Activated T-helper 1 cell treated with Interleukin-2 at 50 U/mL for 16 hours (primary cell): ENCODE measurements at places on chromosomes 3 and 15.

DNA sequence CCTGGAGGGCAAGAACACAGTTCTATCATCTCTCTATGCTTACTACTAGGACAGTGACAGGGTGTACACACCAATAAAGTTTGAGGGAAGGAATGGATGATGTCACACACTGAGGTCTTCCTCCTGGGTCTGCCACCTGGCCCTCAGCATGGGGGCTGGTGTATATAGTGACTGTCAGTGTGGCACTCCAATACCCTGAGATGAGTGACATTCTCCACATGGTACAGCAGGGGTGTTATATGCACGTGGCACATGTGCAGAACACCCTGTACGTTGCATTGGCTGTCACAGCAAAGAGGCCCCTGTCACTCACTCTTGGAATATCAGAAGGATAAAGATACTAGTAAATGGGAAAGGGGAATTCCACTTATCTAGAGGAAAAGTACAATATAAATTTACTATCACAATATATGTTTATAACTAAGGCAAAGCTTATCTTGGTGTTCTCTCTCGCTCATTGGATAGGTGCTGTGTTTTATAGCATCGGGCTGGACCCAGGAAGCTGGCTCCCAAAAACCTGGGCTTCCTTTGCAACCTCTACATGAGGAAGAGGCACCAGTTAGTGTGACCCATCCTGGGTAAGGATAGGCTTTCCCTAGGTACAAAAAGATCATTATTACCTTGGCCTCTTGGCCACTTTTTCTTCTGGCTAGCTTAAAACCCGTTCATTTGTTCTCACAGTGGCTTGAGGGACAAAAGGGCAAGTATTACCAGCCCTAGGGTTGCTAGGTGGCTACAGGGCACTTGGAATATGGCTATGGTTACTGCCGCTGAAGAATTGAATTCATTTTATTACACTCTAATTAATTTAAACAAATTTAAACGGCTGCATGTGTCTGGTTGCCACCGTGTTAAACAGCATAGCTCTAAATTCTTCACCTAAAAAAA lies 54.8 kb upstream of the HES1 start:
- no peak for DNase-seq

DNA sequence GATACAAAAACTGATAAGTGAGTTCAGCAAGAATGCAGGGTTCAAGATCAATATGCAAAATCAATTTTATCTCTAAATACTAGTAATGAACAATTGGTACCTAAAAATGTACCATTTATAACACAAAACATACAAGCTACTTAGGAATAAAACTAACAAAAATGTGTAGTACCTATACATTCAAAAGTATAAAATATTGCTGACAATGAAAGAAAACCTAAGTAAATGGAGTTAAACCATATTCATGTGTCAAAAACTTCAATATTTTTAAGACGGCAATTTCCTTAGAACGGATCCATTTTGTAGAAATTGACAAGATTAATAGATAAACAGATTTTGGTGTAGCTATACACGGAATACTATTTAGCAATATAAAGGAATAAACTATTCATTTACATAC lies 343.1 kb upstream of the CCDC54 start:
- no peak for DNase-seq

DNA sequence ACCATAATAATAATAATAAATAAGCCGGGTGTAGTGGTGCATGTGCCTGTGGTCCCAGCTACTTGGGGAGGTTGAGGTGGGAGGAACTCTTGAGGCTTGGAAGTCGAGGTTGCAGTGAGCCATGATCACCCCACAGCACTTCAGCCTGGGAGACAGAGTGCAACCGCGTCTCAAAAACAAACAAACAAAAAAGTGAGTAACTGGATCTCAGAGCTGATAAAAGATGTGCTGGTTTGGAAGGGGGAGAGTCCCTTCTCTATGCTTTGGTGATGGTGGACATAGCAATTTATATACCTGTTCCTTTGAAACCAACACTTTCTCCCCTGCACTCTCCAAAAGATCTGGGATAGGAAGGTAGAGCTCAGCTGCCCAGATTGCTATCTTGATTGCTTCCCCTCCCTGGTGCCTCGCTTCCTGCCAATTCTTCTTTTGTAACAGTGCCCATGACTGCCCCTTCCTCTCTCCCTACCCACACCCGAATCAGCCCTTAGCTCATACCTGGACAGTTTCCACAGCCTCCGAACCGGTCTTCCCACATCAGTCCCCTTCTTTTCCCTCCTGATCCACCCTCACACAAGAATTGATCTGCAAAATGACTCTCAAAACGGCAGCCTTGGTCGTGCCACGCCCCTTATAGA lies 55.1 kb upstream of the UBE2E1 start:
- DNase-seq = no peak

- DNase-seq = no peak
These were observed 62.1 kb downstream of the HOMER2 start for GRCh38 chr15:82890338-82890994.

DNA sequence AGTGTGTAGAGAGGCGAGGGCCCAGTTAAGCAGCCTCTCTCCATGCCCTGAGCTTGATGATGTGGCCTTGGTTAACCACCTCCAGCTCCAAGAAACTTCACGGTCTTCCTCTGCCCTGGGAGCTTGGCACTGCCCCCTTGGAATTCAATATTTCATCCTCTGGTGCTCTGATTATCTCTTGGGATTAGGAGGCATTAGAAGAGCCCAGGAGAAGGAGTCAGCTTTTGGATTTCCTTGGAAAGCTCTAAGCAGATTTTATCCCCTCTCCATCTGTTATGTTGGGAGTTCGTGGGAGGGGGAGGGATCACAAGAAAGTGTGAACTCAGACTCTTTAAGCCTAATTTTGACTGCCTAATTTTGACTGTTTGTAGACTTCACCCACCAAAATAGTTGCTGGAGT lies 132.7 kb upstream of the AGBL1 start:
- DNase-seq = no peak

DNA sequence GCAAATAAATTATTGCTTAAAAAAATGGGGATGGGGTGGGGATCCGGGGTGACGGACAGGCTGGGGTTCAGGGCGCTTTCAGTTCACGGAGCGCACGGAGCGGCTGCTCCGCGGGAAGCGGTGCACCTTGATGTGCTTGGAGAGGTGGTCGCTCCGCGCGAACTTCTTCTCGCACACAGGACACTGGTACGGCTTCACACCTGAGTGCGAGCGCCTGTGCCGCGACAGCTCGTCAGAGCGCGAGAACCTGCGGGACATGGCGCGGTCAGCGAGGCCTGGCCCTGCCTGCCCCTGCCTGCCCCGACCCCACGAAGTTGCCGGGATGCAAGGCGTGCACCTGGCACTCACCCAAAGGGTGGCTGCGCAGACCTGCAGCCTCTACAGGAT lies 13.6 kb downstream of the KLF15 start:
- DNase-seq = no peak

DNA sequence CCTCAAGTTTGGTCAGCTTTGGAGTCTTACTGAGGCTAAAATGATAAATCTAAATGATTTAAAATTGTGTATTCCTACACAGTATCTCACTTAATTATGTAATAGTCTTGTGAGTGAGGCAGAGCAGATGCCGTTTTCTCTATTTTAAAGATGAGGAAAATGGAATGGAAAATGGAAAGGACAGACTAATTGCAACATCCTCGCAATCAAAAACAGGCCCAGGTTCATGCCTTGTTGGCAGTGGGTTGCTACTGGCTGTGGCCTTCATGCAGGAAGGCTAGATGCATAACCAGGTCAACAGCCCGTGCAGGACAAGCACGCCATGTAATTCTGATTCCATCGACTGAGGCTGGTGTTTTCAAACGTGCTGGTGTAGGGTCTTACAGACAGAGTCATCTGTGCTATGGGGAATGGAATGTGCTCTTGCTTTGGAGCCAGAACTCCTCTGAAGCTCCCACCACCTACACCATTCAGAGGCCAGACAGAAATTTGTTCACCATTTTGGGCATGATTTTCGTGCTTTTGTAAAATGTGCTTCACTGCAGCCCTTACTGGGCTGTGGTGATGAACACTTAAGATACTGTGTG lies 37.9 kb downstream of the MLH1 start:
- DNase-seq = no peak

DNA sequence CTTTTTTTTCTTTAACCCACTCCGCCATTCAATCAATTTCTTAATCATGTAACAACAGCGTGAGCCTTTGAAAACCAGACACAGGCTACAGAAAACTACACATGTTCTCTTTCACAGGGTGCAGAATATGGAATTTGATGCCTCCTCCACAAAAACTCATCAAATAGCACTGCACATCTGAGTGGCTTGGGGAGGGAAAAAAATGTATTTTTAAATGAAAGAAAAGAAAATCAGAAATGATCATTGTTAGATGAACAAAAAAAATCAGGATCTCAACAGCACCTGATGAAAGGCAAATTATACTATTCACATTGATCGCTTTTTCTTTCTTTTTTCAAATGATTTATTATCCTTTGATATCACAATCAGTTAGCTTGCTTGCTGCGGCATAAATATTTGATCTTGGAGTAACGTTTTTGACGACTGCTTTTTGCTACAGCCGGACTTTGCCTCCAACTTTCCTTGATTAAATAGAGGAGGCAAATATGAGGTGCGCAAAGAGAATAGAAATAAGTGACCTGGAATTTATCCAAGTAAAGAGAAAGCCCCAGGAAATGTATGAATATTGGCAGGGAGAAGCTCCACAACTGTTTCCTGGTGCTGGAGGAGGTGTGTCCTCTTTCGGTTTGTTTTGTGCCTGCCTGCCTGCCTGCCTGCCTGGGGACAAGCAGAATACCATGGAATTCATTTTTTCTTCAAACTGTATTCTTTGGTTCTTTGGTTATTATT lies 63.1 kb downstream of the EDEM1 start:
- no peak for DNase-seq

DNA sequence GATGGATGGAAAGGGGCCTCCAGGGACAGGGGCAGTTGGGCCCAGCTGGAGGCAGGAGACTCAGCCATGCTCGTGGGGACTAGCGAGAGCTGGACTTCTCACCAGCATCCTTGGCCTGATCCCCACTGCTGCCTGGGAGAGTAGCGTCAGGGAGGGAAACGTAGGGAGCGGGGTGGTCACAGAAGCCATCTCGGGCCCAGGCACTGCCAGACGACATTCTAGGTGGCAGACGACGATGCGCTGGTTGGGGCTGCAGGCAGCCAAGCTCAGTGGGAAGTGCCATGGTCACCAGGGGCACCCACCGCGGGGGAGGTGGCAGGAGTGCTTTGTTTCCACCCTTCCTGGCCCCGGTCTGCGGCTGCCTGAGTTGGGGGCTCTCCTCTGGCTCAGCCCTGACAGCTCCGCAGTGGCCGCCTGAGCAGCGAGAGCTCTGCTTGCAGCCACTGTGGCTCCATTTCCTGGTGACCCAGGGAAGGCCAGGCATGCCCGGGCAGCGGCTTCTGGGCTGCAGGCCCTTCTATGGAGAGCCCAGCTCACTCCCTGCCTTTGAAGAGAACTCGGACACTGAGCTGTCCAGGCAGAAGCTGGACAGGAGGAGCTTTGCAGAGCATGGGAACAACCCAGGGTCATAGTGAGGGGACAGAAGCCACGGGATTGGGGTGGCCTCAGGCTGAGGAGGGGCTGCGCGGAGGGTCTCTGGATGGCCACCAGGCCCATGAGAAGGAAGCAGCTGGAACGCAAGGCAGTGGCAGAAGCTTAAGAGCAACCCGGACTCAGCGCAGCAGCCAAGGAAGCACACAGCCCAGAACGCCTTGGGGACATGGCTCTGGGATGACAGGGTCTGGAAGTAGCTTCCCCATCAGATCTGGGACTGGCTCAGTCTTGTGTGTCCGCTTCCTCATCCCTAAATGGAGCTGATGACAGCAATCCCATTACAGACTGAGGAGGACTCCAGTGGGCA lies 30.8 kb downstream of the KLHL25 start:
- no peak for DNase-seq

GRCh38 chr3:53103397-53104296 lies 26.6 kb downstream of the RFT1 start:
- no peak for DNase-seq

GRCh38 chr3:26291840-26292239 lies 330.7 kb upstream of the LRRC3B start:
- no peak for DNase-seq

DNA sequence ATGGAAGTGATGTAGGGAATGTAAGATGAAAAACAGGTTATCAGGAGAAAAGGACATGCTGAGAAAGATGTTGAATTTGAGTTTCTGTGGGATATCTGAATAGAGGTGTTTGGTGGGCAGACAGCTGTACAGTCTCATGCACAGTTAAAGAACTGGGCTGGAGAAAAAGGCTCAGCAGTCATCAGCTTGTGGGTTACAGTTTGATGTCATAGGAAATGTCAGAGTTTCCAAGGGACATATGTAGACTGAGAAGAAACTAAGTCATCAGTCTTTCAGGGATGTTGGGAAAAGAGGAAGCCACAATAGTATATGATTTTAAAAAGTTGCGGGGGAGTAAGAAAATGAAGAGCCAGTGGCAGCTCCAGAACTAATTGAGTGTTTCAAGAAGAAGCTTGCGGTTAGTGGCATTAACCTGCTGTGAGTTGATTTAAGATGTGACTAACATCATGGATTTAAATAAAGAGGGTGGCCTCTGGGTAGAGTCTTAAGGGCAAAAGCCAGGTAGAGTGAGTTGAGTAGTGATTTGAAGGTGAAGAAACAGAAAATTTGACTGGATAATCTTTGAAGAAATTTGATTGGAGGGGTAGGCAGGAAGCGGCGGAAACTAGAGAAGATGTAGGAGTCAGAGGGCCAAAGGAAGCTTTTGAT lies 24.6 kb downstream of the GORASP1 start:
- DNase-seq = no peak

- no peak for DNase-seq
These were observed 172.2 kb upstream of the PFN2 start for GRCh38 chr3:150142936-150143335.

- no peak for DNase-seq
These were observed 353.0 kb downstream of the ROBO1 start for GRCh38 chr3:79414806-79415205.

DNA sequence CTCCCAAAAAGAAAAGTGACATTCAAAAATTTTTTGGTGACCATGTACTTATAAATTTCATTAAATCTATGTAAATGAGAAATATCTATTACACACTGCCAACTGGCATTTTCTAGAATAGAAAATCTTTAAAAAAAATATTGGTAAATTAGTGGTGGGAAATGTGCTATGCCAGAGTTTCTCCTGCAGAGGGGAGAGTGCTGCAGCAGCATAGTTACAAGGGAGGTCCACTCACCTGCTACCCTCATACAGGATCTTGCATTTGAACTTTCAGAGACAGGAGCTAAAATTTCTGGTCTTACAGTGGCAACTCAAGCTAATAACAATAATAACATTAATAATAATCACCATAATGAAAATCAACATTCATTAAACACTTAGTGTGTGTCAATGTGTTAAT lies 459.6 kb downstream of the NSUN3 start:
- DNase-seq = no peak

GRCh38 chr3:196145468-196146262 lies 63.8 kb upstream of the TFRC start:
- DNase-seq = no peak

- no peak for DNase-seq
These were observed 36.5 kb upstream of the TIMP4 start for GRCh38 chr3:12195231-12195630.

GRCh38 chr3:23685541-23686258 lies 120.1 kb upstream of the UBE2E1 start:
- no peak for DNase-seq

DNA sequence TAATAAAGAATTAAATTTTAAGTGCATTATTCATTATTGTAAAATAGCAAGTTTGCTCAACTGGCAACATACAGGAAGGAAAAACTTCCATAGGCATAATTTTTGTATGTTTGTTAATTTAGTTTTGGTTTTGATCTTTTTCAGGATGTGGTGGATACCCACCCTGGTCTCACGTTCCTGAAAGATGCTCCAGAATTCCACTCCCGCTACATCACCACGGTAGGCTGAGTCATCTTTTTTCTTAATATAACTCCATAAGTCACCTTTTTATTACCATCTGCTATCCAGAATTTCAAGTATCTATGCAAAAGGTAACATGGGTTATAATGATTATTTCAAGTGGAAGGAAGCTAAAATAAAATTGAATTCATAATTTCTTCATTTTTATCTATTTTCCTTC lies 104.8 kb downstream of the PPP2R3A start:
- DNase-seq = no peak
